ENCODE measurements at places on chromosomes 3 and 15.

- no peak for DNase-seq
Measured at GRCh38 chr3:107065094-107065861, 312.0 kb upstream of the CCDC54 start.

DNA sequence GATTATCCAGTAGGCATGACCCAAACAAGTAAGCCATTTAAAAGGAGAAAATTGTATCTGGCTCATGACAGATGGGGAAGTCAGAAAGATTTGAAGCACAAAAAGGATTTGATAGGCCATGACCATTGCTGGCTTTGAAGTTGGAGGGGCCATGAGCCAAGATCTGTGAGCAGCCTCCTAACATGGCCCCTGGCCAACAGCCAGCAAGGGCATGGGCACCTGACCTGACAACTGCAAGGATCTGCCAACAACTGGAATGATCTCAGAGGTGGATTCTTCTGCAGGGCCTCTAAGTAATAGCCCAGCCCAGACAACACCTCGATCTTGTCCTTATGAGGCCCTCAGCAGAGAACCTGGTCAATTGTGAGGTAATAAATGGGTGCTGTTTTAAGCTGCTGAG lies 93.0 kb downstream of the ARNT2 start:
- DNase-seq = no peak

DNA sequence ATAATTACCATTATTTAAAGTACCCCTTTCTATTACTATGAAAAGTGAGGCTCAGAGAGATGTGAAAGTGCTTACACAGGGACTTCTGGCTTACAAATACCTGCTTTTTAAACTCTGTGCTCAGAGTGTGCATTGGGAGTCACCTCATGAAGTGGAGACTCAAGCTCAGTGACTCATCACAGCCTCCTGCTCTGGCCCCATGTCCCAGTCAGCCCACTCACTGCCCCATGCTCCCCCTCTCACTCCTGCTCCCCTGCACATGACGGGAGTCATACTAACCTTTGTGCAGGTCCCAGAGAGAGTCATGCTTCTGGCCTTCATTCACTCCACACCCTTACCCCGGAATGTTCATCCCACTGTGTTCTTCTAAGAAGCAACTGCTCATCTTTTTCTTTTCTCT lies 20.2 kb downstream of the CCR1 start:
- no peak for DNase-seq

DNA sequence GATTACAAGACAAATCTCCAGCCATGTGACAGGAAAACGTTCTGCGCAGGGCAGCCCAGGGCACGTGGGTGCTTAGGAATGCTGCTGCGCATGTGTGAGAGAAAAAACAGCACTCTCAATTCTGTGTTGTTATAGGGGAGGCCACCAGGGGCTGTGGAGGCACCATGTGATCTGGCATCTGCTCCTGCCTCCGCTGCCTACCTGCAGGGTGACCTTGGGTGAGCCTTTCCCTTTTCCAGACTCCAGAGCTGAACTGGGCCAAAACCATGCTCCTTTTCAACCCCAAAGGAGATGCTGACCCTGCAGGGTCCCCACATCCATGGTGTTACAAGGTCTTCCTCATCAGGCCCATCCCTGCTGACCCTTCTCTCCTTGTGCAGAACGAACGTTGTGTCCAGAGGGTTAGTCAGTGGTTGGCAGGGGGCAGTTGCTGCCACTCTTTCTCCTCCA lies 81.5 kb upstream of the RASGRF1 start:
- no peak for DNase-seq

- DNase-seq = no peak
Measured at GRCh38 chr3:129897026-129897425, 3.5 kb upstream of the TMCC1 start.

GRCh38 chr15:75455982-75456531 lies 4.6 kb upstream of the SIN3A start:
- peak; percentile 64 for DNase-seq

- no peak for DNase-seq
Measured at GRCh38 chr3:194247350-194247740, 103.8 kb downstream of the CPN2 start.

- DNase-seq = no peak
Measured at GRCh38 chr3:189304465-189305351, 132.9 kb downstream of the TPRG1 start.

GRCh38 chr3:128060473-128061381 lies 8.5 kb downstream of the SEC61A1 start:
- no peak for DNase-seq

GRCh38 chr15:74040109-74040850 lies 42.1 kb downstream of the GOLGA6A start:
- no peak for DNase-seq

GRCh38 chr15:40340038-40340739 lies 550 bp downstream of the CCDC9B start:
- DNase-seq = no peak

DNA sequence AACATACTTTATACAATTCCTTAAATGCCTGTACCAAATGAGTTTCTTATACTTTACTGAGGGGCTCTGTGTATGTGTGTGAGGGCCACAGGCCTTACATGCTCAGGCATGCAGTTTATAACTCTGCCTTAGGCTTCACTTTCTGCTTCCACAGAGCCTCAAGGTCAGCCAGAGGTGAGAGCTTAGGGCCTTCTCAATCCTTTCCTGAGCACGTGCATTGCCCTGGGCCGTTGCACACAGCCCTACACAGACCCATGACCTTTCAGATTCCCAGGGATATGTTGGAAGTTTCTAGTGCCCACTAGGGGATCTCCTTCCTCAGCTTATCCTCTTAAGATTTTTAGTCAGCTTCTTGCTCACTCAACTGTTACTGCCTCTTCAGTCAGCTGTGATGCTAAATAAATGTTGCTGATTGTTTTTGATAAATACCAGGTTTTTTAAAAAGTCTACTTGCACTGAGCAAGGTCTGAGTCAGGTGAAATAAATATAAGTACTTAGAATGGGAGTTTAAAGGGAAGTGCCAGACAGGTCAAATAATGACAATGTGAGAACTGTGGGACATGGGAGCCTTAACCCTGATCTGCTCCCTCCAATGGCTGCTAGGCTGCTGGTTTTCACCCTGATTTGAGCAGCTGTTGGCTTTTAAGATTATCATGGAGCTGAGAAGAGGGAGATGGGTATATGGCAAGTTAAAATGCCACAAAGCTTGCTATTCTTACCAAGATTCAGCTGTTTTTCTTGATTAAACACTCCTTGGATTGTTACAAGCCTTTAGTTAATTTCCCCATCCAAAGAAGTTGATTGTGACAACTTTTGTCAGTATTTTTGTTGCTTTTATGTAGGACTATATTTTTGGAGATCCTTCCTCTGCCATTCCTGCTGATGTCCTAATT lies 169.5 kb downstream of the PLD1 start:
- no peak for DNase-seq

DNA sequence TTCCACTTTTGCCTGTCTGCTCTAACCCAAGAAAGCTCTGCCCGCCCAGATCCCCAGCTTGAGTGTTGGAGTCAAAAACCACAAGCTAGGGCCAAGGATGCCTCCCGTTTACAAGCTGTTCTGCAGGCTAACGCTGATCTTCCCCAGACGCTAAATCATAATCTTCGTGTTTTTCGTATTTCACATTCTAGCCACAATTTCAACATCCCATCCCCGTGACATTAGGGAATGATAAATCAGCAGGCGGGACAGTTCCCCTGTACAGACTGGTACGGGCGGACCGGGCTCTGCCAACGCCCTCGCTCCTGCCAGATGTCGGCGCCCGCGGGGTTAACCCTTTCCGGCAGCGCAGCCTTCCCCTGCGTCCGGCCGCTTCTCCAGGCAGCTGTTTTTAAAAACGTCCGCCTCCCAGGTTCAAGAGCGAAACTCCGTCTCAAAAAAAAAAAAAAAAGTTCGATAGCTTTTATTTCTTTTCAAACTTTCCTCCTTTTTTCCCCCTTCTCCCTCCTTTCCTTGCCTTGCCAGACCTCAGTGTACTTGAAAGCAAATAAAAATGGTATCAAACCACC lies 81.0 kb upstream of the BNC1 start:
- peak; percentile 2 for DNase-seq

DNA sequence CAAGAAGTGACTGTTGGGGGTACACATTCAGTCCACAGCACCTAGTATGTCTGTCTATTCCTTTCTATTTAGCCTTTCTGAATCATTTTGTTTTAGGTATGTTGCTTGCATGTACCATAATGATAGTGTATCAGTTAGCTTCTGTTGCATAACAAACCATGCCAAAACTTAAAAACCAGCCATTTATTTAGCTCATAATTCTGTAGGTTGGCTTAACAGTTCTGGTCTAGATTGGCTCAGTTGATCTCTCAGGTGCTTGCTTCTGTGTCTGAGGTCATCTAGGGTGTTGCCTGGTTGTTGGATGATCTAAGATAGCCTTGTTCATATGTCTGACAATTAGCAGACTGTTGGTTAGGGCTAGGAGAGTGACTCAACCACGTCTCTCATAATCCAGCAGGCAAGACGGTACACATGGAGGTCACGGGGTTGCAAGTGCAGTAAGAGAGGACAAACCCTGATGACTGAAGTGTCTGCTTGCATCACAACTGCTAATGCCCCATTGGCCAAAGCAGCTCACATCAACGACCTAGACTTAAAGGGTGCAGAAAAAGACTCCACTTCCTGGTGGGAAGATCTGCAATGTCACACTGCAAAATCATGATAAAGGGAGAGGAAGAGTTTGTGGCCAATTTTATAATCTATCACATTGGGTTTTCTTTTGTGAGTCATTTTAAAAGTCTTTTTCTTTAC lies 6.8 kb upstream of the PDCD6IP start:
- DNase-seq = peak; percentile 78

DNA sequence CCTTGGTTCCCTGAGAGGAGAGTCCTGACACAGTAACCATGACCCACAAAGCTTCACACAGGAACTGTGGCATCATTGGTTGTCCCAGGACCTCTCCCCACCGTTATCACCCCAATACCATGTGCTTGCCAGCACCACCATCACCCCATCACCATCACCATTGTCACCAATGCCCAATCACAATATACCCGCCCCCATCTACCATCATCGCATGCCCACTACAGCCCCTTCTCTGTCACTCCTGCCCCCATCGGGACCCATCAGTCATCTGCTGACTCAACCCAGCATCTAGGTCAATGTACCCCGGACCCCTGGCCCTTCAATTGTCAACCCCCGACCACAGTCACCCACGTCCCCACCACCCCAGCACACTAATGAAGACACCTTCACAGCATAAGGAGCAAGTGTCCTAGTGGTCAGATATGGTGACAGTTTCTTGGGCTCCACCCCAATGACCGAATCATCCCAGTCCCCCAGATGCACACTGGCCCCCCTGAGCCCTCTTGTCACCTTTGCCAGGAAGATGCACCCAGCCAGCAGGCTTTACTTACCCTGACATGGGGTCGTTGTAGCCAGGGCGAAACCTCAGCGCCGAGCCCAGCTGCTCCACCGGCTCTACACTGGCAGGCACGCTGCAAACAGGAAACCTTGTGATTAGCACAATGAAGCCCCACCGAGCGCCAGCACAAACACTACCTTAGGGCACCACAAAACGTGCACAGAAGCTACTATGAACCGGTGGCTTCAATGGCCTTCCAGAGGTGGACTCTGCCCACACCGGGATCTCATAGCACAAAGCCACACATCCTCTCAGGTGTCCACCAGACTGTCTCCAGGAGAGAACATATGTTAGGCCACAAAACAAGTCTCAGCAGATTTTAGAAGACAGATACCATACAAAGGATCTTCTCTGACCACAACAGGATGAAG lies 25.1 kb downstream of the SHISA5 start:
- DNase-seq = peak; percentile 54

DNA sequence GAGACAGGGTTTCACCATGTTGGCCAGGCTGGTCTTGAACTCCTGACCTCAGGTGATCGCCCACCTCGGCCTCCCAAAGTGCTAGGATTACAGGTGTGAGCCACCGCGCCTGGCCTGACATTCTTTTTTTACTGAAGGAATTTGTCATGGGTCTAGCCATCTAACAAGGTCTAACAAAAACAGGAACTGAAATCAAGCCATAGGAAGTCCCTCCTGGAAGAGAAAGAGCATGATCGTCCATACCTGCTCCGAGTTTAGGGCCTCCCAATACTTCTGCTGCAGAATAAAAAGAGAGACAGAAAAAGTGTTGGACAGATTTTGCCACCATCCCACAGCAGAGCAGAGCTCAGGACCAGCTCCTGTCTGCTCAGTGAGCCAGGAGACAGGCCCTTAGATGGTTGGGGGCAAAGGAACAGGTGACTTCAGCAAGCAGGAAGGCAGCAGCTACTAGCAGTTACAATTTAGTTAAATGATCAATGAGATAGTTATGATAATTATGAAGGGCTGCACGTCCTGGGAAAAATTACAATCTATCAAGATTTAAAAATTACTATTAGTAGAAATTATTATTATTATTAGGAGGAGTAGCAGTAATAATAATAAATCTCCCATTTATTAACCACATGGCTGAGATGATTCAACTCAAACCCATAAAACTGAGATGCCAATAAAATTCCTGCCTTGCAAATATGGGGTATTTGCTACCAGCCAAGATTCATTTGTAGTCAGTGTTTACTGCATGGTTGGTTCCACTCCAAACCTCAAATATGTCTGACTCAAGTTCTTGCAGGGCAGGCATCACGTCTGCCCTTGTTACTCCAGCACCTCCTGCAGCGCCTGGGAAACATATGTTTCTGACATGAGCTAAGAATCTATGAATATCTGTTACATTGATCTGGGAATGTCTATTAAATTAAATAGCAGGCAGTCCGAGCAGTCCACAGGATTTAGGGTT lies 40.1 kb downstream of the TMEM44 start:
- DNase-seq = no peak

GRCh38 chr3:73228959-73229358 lies 167.5 kb downstream of the EBLN2 start:
- DNase-seq = no peak

- no peak for DNase-seq
Measured at GRCh38 chr3:15708882-15709677, 88.7 kb downstream of the ANKRD28 start.

DNA sequence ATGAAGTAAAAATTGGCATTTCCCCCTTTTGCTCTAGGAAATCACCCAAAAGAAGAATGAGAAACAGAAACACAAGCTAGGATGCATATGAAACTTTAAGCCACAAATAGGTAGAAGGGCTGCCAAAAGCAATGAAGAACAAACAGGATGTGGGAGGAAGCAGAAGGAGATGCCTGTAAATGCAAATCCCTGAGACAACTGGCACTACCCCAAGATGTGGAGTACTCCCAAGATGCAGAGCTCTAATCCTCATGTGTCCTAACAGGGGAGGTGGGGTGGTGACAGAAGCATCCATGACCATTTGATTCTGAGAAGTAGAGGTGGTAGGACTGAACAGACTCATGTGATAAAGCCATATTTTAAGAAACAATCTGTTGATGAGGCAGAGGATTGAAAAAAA lies 31.9 kb upstream of the ZNF280D start:
- no peak for DNase-seq

DNA sequence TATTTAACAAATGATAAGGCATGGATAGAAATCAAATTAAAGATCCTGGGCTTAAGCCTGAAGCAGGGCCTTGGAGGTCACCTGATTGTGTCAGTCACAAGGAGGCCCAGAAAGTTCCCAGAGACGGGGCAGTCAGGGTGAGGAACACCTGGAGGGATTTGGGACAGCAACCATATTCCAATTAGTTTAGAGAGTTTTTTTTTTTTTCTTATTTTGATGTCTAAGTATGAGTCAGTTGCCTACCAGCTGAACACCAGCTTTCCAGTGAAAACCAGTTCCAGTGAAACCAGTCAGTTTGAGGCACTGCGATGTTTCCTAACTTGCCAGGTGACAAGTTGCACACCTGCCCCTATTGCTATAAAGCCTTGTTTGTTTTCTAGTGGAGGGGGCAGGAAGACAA lies 350.7 kb upstream of the AZI2 start:
- no peak for DNase-seq
